ENCODE measurements at places on chromosomes 3 and 15.

DNA sequence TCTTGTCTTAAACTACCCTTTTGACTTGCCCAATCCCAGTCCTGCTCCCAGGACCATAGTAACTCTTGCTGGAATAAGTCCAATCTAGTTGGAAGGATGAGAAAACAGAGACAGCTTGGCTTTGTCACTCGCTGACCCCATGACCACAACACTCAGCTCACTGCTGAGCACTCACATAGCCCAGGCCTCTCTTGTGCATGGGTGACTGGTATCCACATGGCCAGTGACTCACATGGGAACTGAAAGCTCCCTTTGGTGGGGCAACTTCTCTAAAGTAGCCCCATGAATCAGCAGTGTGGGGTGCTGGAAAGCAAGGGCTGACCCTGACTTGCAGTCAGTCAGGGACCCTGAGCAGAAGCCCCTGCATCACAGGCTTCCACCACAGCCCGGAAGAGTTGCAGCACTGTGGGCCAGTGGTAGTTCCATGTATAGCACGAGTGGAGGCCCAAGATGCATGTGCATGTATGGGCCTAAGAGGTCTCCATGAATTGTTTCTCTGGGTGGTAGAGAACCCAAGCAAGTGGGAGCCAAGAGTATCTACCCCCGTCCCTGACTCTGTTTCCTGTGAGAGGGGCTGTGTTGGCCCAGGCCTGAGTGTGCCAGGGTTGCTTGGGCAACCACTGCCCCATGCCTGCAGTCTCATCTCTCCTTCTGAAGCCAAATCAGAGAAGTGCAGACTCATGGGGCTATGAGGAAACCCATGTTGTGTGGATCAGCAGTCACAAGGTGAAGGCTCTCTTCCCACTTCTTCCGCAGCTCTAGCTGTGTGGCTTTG, 62.1 kb upstream of the XCR1 start:
- peak; percentile 51 for DNase-seq

DNA sequence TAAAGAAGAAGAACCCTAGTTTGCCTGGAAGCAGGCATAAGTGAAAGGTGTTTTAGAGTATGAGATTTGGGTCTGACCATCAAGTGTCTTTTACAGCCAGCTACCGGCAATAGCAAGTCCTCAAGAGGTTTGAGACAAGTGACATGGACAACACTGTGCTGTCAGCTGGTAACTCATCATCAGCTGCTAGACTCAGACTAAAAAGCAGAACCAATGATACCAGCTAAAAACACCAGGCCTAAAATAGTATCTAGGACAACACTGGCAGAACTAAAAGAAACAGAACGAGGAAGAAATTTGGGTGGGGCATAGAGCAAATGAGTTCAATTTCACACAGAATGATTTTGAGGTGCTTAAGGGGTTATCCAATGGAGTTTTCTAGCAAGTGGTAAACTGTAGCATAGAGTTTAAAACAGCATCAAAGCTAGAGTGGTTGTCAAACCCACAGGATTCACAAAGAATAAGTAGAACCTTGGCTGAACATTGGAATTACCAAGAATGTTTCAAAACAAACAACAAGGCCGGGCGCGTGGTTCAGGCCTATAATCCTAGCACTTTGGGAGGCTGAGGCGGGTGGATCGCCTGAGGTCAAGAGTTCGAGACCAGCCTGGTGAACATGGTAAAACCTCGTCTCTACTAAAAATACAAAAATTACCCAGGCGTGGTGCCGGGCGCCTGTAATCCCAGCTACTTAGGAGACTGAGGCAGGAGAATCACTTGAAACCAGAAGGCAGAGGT, 3.9 kb downstream of the CIAO2A start:
- DNase-seq: no peak

DNA sequence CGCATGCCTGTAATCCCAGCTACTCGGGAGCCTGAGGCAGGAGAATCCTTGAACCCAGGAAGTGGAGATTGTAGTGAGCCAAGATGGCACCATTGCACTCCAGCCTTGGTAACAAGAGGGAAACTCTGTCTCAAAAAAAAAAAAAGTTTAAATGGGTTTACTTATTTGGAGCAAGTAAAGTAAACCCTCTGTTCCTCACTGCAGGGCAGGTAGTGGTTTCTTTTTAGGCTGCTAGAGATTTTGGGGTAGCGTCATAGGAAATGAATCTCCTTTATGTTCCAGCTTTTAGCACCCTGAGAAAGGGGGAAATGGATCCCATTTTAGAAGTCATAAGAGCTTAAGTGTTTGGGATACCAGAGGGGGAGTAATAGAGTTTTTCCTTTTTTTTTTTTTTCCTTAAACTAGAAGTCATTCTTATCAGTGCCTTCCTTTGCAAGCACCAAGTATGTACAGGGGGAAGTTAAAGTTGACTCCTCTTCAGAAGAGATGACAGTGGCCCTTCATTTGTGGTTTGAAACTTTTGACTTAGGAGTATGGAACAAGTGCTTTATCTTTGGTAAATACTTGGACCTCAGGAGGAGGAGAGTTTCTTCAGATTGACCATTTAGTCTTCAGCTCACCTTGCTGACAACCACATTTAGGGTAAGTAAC, 8.0 kb downstream of the PXK start:
- DNase-seq: no peak

- DNase-seq: peak; percentile 84
Measured at GRCh38 chr3:122021811-122022401, at the start of gene ILDR1. TSS of gene ILDR1 (minus strand) at chr3:122022247. CDS start at chr3:122022077, 170 bp downstream.

- DNase-seq: no peak
Measured at GRCh38 chr3:29183346-29184087, 97.4 kb upstream of the RBMS3 start.

GRCh38 chr15:59304034-59304795, 68.5 kb downstream of the MYO1E start:
- DNase-seq: no peak

- DNase-seq: no peak
Measured at GRCh38 chr3:14664170-14664569, 10.8 kb upstream of the C3orf20 start.

- DNase-seq: no peak
Measured at GRCh38 chr15:70083946-70084345, 13.8 kb downstream of the TLE3 start.

DNA sequence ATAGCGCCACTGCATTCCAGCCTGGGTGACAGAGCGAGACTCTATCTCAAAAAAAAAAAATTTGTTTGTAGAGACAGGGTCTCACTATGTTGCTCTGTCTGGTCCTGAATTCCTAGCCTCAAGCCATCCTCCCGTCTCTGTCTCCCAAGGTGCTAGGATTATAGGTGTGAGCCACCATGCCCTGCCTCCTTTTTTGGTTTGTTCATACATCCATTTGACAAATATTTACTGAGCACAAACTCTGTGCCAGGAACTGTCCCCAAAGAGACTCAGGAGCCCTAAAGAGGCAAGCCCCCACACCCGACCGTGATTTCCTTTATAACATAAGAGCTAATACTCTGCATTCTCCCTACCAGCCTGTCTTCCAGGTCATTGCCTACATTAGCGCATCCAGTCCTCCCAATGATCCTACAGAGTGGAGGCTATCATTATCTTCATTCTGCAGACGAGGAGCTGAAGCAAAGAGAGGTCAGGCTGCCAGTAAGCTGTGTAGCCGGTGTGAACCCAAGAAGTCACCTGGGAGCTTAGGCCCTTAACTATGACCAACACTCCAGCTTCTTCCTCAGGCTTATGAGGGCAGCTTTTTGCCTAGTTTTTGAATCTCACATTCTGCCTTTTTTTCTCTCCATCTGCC, 6.3 kb upstream of the PXK start:
- DNase-seq: no peak

GRCh38 chr15:46120713-46121112, 485.9 kb downstream of the SQOR start:
- DNase-seq: no peak

- DNase-seq: no peak
Measured at GRCh38 chr3:84299329-84299728, 659.5 kb upstream of the CADM2 start.

DNA sequence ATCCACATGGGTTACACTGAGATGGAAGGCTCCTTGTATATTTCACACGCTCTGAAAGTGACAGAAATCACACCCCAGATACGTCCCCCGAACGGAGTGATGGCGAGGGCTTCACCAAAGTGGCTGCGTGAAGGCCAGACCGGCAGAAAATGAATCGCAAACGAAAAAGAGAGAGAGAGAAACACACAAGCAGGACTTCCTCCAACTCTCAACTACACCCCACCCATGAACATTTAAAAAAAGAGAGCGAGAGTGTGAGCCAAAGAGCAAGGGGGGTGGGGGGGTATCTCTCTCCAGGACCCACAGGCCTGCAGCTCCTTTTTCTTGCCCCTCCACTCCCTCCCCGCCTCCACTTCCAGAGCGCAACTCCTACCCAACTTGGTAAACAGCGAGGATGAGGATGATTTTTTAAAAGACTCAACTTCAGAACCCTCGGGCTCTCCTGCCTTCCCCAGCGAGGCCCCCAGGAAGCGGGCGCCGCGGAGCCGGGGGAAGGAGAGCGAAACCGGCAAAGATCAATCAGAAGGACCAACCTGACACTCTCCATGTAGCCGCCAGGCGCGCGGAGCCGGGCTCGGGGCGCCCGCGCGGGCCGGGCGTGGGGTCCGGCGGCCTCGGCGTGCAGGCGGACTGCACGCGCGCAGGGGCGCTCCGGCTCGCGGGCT, 519.1 kb downstream of the FOXP1 start:
- peak; percentile 14 for DNase-seq
